Peyer's patch (tissue), 4 donors: ENCODE measurements at places on chromosomes 1 and 21. TPM values are rescaled to one million over a fixed set of nuclear protein-coding genes. Genes with fewer than 3 reads are reported as not detected.

ECM1 gene
- 10.9 TPM for total RNA-seq

DNA sequence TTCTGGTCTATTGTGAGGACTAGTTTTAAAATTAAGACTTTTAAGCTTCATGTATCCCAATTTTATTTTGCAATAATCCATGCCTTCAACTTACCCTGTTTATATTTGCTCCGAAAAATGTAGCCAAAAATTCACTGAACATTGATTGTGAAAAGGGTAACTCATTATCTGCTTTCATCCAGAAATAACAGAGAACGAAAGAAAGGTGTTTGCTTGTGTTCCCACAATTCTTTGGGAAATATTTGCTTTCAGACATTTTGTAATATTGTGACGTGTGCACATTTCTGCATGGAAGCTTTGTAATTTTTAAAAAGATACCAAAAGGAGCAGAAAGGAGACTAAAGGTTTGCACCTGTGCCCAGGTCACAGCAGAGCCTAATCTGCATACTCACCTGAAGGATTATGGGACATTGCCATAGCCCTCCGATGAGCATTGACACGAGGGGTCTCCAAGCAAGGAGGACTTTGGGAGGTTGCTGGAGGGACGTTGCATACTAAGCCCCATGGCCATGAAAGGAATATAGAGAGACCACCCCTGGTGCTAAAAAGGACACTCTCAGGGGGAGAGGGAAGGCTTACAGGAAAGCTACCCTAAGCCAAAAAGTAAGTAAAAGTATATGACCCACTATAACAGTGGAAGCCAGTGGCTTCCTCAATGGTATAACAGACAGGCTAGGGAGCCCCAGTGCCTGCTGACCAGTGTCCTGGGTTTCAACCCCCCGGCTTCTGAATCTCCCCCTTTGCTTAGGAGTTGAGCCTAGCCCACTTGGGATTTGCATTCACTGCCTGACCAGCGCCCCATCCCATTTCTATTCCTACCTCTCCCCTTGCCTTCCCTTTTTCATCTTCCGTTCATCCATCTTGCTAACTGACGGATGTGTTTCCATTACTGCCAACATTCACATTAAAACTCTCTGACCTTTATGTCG, 148.6 kb upstream of the ZC3H12A start:
- no peak for DNase-seq
- no peak overlapping the region for H3K27ac ChIP-seq
- no peaks in the 10 kb centered on the region for H3K27me3 ChIP-seq
- no peaks in the 10 kb centered on the region for H3K4me1 ChIP-seq

DNA sequence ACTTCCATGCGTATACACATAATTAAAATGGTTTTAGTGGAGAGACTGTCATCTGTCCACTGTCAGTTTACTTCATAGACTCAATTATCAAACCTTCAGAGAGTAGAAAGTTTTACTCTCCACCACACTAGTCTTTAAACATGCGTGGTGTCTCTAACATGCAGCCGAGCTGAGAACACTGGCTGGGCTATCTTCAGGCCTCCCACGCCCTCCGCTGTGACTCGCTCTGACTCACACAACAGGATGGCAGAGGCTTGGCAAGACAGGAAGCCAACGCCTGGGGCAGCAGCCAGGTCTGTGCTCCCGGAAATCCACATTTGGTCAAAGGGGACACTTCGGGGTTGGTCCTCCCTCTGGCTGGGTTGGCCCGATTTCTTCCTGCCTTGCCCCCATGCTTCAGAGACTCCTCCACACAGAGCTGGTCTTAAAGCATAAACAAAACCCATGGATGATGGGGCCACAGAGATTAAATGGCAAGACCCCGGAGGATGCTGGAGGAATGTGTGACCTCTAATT, 22.7 kb upstream of the IFNGR2 start:
- no peak overlapping the region for H3K4me3 ChIP-seq
- no peaks in the 10 kb centered on the region for H3K36me3 ChIP-seq
- H3K4me1 ChIP-seq: peaks cover 44% of the 10 kb centered on the region
- peak overlapping the region; percentile 87 for H3K27ac ChIP-seq
- DNase-seq: peak; percentile 88

DNA sequence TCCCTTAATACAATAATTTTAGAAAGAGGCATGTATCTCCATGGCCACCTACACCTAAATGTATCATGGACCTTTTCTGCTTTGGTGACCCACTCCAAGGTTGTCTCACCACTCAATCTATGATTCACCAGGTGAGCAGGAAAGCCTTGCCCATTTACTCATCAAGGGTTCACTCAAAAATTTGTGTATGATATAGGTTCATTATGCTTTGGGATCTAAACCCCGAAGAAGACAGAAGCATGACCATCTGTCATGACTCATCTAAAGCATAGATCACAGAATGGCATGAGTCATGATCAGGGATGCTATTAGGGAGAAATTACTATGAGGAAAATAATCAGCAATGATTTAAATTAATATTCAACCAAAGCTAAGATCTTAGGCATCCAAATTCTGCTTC, 38.5 kb downstream of the PYHIN1 start:
- H3K4me3 ChIP-seq: no peak overlapping the region
- no peaks in the 10 kb centered on the region for H3K36me3 ChIP-seq
- H3K4me1 ChIP-seq: no peaks in the 10 kb centered on the region

- no peaks in the 10 kb centered on the region for H3K4me1 ChIP-seq
- no peaks in the 10 kb centered on the region for H3K36me3 ChIP-seq
- H3K27me3 ChIP-seq: no peaks in the 10 kb centered on the region
- H3K27ac ChIP-seq: peak overlapping the region; percentile 35
- DNase-seq: peak; percentile 27
- peak overlapping the region; percentile 56 for H3K4me3 ChIP-seq
Measured at GRCh38 chr1:182603646-182604174, 479 bp downstream of the RGS16 start.

- H3K27ac ChIP-seq: no peak overlapping the region
- H3K4me1 ChIP-seq: no peaks in the 10 kb centered on the region
- H3K4me3 ChIP-seq: no peak overlapping the region
Measured at GRCh38 chr1:12276225-12276624, 46.4 kb downstream of the VPS13D start.

- DNase-seq: no peak
- no peak overlapping the region for H3K4me3 ChIP-seq
- no peaks in the 10 kb centered on the region for H3K4me1 ChIP-seq
Measured at GRCh38 chr1:29973406-29973805, 737.1 kb downstream of the PTPRU start.

FNDC10 gene
- 6.9 TPM for total RNA-seq
